Putamen (tissue), 1 donor: ENCODE measurements at places on chromosomes 1 and 21.

DNA sequence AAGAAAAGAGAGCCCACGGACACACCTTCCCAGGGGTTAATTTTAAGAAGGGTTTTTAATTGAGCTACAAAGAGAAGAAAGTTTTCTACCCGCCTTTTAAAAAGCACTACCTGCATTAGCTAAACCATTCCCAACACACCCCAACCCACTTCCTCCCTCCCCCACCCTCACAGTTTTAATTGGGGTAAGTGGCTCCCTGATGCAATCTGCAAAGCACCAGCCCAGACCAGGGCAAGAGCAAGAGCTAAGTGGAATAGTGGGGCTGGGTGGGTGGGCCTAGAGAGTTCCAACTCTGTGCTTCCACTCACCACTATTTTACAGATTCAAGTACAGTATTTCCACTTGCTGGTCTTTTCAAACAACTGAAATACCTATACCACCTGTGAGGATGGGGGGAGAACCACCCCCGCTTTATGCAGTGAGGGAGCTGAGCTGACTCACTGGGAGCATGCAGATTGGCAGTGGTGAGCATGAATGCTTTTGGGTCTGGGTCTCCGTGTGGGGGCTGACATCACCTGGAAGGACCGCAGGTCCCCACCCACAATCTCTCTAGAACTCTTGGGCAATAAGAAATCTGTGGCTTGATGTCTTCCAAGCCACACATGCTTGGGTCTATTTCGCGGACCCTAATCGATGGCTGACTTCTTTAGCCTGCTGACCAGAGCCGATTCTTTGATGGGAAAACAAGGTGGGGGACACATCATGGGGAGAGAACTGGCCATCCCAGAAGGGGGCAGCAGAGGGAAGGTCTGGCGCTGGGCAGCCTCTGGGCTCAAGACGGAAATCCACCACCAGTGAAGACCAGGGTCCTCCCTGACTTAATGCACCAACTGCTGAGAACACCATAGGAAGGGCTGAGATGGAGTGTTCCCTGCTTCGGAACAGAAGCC, 95.5 kb downstream of the SSBP3 start:
- no peak for DNase-seq

GRCh38 chr1:206829282-206829681, 36.1 kb upstream of the IL20 start:
- no peak for DNase-seq

DNA sequence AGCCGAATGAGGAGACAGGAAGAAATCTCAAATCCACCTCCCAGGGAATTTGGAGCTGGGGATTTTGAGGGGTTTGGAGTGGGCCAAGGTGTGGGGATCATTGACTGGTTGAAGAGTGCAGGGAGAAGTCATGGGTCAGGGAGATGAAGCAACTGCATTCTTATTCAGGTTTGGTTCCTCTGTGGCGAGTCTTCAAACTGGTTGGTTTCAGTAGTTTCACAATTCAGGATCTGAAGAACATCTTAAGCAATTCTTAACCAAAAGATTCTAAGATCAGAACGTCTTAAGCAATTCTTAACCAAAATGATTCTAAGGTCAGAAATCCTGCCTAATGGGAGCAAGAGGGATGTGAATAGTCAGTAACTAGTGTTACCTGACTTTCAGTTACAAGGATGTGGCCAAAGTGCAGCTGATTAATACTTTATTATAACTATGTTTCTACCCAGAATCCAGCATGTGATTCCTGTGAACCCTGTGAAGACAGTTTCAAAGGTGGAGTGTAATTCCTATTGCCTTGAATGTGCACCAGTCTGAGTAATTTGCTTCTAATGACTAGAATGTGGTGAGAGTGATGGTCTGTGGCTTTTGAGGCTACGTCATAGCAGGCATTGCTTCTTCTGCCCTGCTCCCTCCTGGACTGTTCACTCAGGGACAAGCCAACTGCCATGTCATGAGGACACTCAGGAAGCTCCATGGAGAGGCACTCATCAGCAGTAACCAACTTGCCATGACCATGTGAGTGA, 61.2 kb downstream of the OLFML3 start:
- DNase-seq: no peak

DNA sequence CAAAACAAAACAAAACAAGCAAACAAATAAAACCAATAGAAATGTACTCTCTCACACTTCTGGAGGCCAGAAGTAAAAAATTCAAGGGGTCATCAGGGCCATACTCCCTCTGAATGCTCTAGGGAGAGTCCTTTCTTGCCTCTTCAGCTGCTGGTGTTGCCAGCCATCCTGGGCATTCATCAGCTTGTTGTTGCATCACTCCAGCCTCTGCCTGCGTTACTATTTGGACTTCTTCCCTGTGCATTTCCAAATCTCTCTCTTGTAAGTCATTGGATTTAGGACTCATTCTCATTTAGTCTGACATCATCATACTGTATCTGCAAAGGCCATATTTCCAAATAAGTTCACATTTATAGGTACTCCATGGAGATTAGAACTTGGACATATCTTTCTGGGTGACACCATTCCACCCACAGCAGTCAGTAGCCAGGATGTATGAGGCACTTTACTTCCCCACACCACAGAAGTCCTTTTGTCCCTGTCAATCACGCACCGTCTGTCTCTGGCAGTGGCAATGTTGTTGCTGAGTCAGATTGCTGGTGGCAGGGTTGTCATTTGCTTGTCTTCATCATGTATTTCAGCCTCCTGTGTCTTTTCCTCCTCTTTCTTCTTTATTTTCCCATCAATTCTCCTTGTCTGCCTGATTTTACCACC, 151.0 kb upstream of the KCNJ6 start:
- no peak for DNase-seq

GRCh38 chr1:182181167-182181572, 119.7 kb upstream of the ZNF648 start:
- no peak for DNase-seq

DNA sequence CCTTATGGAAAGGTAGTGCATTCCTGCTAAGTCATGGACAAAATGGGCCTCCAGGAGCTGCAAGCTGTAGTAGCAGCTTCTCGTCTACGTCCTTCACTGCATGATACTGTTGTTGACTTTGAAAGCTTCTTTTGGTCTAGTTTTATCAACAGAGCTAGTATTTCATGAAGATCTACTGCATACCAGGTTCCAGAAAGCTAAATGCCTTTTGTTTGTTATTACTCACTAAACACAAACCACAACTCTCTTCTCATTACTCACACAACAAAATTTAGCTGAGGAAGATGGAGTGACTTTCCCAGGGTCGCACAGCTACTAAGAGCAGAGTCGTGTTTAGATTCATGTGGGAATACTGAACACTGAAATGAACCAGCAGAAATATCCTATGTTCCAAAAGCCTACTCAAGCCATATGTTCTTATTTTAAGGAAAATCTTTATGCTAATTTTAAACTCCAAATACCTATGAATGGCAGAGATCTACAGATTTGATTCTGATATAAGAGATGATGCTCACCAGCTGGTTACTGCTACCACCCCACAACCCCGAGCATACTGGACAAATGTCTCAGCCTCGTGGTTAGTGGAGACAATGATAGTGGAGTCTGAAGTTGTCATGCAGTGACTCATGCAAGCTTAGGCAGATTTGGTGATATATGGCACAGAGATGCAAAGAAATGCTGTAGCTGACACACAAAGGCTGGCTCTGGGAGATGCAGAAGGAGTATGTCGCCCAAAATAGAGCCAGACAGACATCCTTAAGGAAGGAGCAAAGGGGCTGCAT, 20.6 kb downstream of the PGBD2 start:
- DNase-seq: no peak

GRCh38 chr21:44571296-44571695, 2.2 kb upstream of the KRTAP10-4 start:
- no peak for DNase-seq

- no peak for DNase-seq
These were observed 97.8 kb upstream of the ZC3H11B start for GRCh38 chr1:219710529-219711194.

- DNase-seq: no peak
These were observed 6.2 kb downstream of the BARHL2 start for GRCh38 chr1:90710579-90711536.

DNA sequence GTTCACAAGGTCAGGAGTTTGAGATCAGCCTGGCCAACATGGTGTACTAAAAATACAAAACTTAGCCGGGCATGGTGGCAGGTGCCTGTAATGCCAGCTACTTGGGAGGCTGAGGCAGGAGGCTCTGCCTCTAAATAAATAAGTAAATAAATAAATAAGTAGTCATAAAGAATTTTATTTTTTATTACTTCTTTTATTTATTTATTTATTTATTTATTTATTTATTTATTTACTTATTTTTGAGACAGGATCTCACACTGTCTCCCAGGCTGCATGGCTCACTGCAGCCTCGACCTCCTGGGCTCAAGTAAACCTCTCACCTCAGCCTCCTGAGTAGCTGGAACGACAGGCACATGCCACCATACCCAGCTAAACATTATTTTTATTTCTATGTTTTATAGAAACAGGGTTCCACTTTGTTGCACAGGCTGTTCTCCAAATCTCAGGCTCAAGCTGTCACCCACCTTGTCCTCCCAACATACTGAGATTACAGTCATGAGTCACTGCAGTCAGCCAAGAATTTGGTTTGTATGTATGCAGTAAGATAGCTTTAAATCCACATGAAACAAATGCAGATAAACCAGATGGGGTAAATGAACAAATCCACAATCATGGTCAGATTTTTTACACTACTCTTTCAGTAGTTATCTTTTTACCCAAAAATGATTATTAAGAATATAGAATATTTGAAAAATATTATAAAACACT, 523.3 kb upstream of the RGS18 start:
- no peak for DNase-seq
